ENCODE measurements at places on chromosomes 1 and 21.

DNA sequence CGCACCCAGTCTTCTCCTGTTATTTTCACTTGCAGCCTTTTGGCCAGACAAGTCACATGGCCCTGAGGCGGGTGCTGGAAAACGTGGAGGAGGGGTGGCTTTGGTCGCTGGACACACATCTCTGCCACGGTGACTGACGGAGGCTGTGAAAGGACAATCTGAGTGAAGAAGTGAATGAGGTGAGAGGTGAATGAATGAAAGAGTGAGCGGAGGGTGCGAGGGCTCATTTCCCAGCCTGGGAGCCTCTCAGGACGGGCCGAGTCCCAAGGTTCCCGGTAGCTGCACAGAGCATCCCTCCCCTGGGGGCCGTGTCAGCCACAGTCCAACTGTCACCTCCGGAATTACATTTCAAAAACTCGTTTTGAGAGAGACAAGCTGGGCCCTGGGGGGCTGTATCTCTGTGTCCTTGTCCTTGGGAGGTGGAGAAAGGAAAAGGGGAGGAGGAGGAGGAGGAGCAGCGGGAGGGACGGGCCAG, 89.6 kb downstream of the UBIAD1 start:
- no peak for DNase-seq

- no peak for DNase-seq
These were observed 246.3 kb downstream of the SIPA1L2 start for GRCh38 chr1:232383455-232384123.

DNA sequence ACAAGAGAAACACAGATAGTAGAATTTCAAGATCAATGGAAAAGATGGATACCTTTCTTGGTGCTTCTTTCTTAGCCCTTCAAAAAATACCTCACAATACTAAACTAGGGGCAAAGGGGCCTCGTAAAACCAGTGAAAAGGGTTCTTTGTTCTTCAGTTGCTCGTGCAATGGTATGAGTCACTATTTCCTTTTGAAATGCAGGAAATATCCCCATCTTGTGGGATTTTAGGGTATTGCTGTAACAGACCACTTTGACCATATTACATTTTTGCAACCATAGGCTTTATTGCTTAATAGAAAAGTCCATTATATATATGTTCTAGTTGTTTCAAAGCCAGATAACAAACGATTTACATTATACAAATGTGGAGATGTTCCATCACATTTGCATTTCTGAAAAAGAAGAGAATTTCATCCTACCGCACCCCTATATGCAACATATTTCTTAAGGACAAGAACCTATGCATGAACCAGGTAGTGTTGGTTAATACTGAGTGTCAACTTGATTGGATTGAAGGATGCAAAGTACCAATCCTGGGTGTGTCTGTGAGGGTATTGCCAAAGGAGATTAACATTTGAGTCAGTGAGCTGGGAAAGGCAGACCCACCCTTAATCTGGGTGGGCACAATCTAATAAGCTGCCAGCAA, 88.6 kb upstream of the PKN2 start:
- no peak for DNase-seq

DNA sequence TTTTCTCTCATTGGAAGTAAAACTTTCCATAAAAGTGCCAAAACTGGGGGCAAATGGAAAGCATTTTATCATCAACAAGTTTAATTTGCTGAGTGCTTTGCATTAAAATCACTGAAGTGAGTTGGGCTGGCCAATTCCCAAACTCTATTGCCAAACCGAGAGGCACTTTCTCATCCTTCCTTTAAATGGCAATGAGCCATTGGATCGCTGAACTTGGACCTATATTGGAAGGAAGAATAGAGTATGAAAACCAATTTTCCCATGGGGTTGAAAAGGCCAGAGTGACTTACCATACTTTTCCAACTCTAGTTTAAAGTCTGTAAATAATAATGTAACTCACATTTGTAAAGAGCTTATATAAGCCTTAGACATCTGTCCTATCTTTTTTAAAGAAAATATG, 189.1 kb upstream of the C1orf87 start:
- no peak for DNase-seq

- no peak for DNase-seq
These were observed 18.6 kb upstream of the C1orf105 start for GRCh38 chr1:172401892-172402291.

DNA sequence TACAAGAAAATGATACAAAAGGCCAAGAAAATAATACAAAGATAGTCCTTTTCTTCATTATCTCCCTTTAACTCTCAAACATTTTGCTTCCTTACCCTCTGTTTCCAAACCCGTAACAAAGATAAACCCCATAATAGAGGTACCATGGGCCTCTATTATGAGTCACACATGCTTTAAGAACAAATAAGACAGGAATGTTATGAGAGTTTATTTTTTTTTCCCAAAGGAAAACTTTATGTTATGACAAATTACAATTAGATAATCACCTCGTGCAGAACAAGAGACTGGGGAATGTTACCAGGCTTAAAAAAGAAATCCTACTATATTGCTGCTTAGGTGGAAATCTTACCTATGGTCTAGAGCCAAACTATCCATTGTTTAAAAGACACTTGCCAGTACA, 272.0 kb downstream of the BRINP3 start:
- DNase-seq = no peak

DNA sequence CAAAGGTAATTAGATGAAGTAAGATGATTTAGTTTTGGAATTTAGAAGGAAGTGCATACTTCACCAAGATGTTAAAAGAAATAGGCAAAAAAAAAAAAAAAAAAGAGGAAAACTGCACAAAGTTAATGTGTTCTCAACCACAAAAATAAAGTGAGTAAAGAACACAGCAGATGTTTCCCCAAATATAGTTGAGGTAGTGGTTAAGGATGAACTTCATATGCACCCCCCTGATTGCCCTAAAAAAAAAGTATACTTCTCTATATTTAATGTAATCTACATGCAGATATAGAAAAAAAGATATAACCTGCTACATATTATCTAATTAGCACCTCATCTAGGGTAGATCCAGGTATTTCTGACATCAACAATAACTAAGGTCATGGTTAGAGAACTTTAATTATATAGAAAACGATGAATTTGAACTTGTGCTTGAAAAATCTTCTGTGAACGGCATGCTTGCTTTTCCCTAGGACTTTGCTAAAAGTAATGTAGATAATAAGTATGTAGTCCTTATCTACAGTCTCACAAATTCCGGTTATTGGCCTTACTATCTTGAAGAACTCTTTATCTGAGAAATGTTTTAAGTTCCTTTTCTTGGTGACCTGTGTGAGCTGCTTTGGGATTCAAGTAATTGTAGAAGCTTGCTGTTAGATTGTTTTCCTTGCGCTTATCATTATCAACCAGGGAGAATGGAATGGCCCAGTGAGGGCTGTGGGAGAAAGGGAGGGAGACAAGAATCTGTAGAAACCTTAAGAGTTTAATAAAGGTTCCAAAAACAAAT, 70.1 kb upstream of the LRRC7 start:
- DNase-seq = no peak

GRCh38 chr1:231417513-231417912, 4.6 kb downstream of the EGLN1 start:
- DNase-seq = no peak

GRCh38 chr1:2644591-2645101, 11.8 kb upstream of the MMEL1 start:
- DNase-seq = no peak

DNA sequence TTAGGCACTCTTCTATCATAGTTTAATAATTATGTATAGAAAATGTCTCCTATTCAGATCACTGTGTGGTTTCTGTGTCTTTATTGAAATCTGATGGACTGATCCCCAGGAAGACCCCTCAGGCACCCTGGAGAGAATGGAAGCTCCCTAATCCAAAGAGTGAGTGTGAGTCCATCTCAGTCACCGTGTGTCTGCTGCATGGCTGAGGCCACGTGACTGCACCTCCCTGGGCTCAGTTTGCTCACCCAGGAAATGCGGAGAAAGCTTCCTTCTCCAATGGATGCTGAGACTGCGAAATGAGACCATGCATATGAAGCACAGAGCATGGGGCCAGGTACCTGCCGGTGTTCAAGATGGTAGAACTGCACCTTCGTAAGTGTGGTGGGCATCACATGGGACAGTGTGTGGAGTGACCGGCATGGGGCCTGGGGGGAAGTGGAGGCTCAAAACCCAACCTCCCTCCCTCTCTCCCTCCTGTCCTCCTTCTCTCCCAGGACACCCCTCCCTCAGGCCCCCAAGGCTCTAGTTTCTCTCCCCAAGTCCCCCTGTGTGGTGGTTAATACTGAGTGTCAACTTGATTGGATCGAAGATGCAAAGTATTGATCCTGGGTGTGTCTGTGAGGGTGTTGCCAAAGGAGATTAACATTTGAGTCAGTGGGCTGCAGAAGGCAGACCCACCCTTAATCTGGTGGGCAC, 557.5 kb downstream of the PTPRU start:
- DNase-seq = no peak

- DNase-seq = no peak
These were observed 273.2 kb downstream of the BACH1 start for GRCh38 chr21:29571949-29572348.

GRCh38 chr1:183230413-183230812, 44.3 kb downstream of the LAMC2 start:
- no peak for DNase-seq

- peak; percentile 75 for DNase-seq
These were observed 26.1 kb downstream of the ZP4 start for GRCh38 chr1:237864338-237865244.

- DNase-seq = no peak
These were observed 85.9 kb downstream of the ZNF281 start for GRCh38 chr1:200323856-200324400.

DNA sequence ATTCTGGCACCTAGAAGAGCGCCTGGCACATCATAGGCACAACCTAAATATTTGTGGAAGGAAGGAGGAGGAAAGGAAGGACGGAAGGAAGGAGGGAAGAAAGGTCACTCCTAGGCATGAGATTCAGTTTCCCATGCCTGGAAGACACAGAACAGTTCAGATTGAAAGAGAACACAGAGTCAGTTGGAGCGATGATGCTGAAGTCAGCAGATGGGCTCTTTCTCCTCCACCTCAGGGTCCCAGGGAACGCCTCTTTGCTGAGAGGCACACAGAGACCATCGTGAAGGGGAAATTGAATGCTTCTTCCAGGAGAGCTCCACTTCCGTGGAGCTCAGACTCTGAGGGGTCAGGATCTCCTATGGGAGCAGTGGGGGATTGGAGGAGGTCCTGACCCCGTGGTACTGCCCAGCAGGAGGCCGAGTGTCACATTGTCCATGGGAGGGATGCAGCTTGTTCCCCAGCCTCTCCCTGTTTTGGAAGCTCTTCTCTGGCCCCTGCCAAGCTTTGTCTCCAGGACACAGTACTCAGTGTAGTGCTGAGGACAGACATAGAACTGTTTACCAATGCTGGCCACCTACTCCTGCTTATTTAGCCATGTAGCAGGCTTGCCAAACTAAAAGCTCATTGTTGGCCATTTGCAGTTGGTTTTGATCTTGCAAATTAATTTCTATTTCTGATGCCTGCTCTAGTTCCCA, 2.4 kb downstream of the MYBPHL start:
- DNase-seq = peak; percentile 82

DNA sequence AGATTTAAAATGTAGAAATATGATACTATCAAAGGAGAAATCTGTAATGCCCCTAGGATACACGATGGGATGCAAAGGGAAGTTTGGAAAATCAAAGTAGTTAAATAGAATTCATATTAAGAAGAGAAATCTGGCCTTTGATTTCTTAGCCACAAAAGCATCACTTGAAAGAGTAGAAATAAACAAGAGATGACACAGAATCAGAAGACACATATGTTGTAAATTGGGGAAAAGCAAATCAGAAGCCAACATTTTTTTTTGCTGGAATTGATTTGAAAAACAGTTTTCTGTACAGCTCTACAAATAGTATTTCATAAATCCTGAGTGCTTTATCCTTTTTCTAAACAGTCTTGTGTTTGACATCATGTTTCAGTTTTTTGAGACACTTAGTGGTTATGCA, 12.4 kb upstream of the TNFSF18 start:
- no peak for DNase-seq

- no peak for DNase-seq
These were observed 252.7 kb downstream of the AKT3 start for GRCh38 chr1:243597383-243597782.

- no peak for DNase-seq
These were observed 10.8 kb upstream of the IER5 start for GRCh38 chr1:181077576-181078242.

GRCh38 chr1:19345391-19345790, 33.3 kb downstream of the SLC66A1 start:
- no peak for DNase-seq

GRCh38 chr1:200909757-200910239, 15.1 kb downstream of the INAVA start:
- no peak for DNase-seq

DNA sequence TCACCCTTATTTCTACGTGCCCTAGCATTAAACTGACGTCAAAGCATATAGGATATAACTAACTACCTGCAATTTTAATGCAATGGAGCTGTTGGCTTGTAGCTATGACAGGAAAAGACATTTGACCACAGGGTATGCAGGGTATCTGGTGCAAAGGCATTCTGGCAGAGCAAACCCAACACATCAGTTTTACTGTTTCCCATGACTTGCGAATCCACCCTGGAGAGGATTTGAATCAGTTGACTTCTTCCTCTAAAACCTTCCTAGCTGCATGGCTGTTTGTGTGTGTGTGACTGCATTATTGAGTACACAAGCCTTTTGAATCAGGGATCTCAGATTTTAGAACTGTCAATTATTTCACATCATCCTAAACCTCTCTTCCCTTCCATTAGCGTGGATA, 41.7 kb upstream of the SYT14 start:
- DNase-seq = no peak

Measured in posterior cingulate gyrus (tissue), 11 donors.